ENCODE measurements at places on chromosomes 11 and 22.

GRCh38 chr11:126702165-126702720 is 298.3 kb downstream of the KIRREL3 start:
- DNase-seq, result no peak

GRCh38 chr11:19673924-19674729 is 38.5 kb upstream of the NAV2 start:
- peak; percentile 34 for DNase-seq

DNA sequence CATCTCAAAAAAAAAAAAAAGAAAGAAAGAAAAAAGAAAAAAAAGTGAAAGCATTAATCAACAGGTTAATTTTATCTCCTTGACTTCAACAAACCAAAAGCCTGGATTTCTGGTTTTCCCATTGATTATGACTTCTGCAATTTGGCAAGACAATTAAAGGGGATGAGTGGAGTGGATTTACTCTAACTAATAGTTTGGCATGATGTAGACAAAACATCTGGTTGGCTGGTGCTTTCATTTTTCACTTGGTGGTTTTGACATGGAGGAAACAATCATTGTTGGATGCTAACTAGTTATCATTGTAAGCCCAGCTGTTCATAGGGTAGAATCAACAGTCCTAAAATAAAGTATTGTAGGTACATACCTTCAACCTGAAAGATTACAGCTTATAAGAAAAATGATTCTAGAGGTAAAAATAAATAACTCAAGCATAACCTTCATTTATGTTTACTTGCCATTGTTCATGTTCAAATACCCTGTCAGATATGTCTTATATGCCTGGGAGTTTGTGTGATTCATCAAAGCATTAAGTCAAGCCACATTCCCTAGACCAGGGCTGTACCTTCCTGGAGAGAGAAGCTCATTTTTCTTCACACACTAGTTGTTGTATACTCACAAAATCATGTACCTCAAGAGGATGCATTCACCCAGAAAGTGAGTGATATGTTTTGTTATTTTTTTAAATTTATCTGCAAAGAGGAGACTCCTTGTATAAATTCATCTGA is 15.1 kb downstream of the FIBIN start:
- DNase-seq, result no peak

GRCh38 chr11:73203322-73203721 is 14.8 kb upstream of the P2RY2 start:
- no peak for DNase-seq

- DNase-seq, result no peak
Observed at GRCh38 chr22:17692841-17693240, 54.3 kb downstream of the BCL2L13 start.

- DNase-seq, result no peak
Observed at GRCh38 chr11:46970913-46971625, 34.5 kb downstream of the CSTPP1 start.

- DNase-seq, result no peak
Observed at GRCh38 chr11:72856551-72857345, 42.5 kb downstream of the ATG16L2 start.

DNA sequence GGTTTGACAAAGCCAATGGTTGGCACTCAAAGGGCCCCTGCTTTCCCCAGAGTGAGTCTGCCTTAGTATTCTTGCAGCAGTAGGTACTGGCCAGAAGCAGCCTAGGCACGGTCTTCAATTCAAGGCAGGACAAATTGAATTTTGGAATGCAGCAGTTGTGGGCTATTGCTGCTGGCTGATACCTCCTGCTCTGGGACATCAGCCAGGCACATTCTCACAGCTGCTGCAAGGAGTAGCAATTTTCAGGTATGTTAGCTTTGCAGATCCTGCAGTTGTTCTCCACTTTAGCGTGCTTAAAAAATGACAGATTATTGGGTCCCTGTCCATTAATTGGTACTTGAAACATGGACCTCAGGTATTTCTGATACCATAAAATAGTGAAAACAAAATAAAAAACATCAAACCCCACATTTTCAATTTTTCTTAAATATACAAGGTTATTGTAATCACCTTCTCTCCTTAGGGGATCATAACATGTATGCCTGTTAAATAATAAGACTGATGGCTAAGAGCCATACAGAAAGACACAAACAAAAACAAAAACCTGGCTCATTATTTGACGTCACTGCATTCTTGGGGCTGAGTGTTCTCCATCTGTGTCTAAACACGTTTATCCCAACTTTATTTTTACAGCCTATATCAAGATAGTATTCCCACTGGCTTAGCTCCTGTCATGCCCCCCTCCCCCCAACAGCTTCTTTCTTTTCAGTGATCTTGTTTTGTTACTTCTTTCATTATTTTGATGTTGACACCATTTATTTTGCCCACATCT is 85.1 kb upstream of the CARD18 start:
- DNase-seq, result no peak

- DNase-seq, result no peak
Observed at GRCh38 chr22:36239401-36240171, at the start of gene APOL2. APOL2 (minus strand) TSS chr22:36239527; CDS start chr22:36233162, 6,365 bp downstream.

GRCh38 chr11:64516226-64516625 is 74.8 kb upstream of the SLC22A12 start:
- no peak for DNase-seq

DNA sequence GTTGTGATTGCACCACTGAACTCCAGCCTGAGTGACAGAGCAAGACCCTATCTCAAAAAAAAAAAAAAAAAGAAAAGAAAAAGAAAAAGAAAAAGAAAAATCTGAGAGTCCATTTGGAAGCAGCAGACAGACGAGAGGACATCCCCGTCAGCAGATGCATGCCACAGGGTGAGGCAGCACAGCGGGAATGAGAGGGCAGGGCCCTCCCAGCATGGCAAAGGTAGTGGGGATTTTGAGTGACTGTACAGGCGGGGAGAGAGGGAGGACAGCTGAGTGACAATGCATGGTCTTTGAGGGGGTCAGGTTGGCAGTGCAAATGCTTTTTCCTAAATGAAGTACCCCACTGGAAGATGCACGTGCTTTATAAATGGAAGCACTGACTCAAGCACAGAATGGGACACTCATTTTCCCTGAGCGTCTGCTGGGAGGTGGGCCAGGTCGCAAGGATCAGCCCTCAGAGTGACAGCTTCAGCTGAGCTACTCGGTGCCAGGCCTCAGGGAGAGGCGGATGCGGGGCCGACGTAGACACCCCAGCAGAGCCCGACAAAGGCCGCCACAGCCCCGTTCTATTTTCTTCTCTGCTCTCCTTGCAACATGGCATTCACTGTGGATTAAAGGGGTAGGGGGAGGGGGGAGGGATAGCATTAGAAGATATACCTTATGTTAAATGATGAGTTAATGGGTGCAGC is 113.5 kb downstream of the SHANK2 start:
- DNase-seq, result peak; percentile 30

GRCh38 chr22:47835726-47836125 is 1073.3 kb downstream of the TBC1D22A start:
- DNase-seq, result no peak

- peak; percentile 38 for DNase-seq
Observed at GRCh38 chr11:134398079-134398444, 14.0 kb downstream of the B3GAT1 start.

DNA sequence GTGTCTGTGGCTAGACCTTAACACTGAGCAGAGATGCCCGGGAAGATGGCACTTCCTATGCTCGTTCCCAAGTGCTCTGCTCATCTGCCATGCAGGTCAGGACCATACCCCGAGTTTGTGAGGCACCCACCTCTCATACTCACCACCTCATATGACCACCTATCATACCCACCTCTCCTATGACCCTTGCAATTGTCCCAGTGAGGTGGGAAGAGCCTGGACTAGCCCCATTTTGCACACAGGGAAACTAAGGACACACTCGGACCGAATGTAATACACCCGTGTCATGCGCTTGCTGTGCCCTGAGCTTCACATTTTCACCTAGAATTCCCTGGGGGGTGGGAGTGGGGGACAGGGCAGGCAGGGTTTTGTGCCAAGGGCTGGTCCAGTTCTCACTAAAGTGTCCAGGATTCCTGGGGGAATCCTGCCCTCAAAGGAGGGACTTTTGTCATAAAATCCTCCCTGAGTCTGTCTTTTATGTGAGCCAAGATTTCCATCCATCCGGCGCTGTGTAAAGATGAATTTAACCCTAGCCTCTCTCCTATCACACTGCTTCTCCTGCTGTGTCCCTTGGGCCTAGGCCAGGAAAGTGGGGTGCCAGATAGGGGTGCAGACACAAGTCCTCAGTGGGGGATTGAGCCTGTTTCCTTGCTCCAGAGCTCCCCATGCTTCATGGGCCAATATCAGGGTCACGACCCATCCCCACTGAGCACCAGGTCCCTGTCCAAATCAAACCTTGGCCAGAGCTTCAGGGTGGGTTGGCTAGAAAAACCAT is 20.0 kb downstream of the TPBGL start:
- no peak for DNase-seq

- DNase-seq, result no peak
Observed at GRCh38 chr22:31935961-31936635, 8.2 kb upstream of the YWHAH start.

DNA sequence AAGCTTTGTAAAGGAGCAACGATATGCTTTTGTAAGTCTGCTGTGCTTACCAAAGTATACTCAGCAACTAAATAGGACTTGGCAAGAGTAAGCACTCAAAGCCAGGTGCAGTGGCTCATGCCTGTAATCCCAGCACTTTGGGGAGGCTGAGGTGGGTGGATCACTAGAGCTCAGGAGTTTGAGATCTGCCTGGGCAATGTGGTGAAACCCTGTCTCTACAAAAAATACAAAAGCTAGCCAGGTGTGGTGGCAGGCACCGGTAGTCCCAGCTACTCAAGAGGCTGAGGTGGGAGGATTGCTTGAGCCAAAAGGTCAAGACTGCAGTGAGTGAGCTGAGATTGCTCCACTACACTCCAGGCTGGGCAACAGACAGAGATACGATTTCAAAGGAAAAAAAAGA is 67.5 kb downstream of the PAK1 start:
- no peak for DNase-seq

DNA sequence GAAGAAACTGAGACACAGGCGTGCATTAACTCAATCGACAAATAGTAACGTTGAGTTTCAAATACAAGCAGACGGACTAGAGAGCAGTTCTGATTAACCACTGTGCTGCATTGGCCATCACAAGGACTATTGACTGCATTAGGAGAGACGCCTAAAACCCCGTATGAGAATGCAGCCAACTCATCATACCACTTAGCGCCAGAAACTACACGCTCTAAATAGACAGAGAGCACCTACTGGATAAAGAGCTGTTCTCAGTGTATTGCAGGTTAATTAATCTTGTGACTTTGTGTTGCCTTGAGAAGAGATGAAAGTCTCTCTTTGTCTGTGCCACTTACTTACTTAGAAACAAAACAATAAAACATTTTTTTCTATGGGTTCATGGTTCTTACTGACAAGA is 484.0 kb downstream of the OPCML start:
- DNase-seq, result no peak

GRCh38 chr22:21014726-21015465 is at the start of gene P2RX6:
P2RX6 (plus strand) TSS chr22:21015165; CDS start chr22:21015175, 10 bp downstream.
- DNase-seq, result no peak

- no peak for DNase-seq
Observed at GRCh38 chr11:121497176-121497998, 44.6 kb upstream of the SORL1-AS1 start.

DNA sequence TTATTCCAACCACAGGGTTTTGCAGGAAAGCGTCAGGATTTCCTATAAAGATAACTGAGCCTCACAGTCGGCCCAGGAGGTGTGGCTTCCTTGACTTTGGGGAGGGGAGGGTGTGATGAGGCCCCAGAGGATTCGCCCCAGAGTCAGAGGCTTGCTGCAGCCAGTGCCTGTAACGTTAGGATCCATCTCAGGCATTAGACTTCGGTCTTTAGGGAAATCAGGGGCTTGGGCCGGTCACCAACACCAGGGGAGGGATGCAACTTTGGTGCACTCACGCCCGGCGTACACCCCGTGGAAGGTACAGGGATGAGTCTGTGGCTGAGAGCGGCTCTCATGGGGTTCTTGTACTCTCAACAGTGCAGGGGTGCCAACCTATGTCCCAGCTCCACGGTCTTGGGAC is 5.7 kb upstream of the ANO1 start:
- DNase-seq, result no peak

DNA sequence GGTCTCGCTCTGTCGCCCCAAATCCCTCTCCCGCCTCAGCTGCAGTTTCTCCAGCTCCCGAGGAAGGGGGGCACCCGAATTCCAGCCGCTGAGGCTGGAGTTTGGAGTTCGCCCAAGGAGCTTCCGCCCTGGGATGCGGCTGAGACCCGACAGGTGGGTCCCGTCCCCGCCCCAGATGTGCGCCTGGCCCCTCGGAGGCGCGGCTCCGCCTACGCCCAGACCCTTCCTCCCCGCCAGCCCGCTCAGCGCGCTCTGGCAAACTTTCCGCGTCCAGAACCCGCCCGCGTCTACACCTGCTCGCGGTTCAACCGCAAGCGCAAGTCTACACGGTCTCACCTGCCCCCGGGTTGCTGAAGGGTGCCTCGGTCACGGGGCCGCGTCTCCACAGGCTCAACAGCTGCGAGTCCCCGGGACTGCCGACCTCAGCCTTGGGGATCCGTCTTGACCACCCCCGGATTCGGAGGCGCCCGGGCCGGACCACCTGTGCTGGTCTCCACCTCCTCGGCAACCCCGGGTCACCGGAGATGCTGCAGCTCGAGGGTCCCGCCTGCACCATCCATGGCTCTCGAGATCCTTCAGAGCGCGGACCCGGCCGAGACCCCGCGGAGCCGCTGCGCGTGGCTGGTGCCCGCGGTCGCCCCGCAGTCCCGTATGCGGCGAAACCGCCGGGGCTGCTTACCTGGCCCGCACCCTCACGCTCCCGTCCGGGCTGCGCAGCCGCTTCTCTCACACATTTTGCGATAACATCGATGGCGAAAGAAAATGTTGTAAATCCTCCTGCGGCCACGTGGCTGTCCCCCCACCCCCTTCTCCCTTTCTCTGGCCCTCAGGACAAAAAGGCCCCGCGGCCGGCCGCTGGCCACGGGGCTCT is 63.6 kb downstream of the NFAM1 start:
- DNase-seq, result no peak

GRCh38 chr11:95093548-95093947 is 3.9 kb downstream of the ENDOD1 start:
- DNase-seq, result no peak

GRCh38 chr11:5626196-5626595 is 1.4 kb downstream of the TRIM34 start:
- DNase-seq, result no peak

DNA sequence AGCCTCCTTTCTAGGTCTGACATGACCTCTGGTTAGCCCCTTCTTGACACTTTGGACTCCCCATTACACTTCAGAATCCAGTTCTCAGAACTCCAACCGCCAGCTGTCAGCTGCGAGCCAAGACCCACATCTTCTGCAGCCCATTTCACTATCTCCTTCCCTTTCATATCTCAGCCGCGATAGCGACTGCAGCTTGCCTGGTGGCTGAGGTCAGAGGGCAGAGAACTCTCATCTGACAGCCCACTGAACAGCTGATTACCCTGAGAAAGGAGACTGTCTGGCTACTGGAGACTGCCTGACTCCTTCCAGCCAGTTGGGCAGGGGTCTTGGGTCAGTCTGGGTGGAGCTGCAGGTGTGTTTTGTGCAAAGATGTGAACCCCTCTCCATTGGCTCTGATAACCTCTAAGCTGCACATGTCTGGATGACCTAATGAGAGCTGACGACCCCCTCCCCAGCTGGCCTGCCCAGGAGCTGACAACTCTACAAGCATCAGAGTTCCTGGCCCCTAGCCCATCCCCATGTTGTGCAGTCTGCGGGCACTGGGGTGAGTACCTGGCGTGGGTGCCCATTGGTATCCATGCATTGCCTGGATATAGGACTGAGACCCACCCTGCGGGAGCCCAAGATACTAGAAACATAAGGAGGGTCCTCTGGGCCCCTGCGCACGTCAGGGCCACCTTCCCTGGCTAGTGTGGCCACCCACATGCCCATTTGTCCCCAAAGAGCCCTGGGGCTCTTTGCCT is 1.1 kb downstream of the CHRM1 start:
- DNase-seq, result no peak

- no peak for DNase-seq
Observed at GRCh38 chr11:104728927-104729326, 169.3 kb downstream of the CASP12 start.
